GM23248 (cell line): ENCODE measurements at places on chromosomes 6 and 20. TPM values are rescaled to one million over a fixed set of nuclear protein-coding genes. Genes with fewer than 3 reads are reported as not detected.
A peak's percentile ranks its signal among the peaks of the same experiment; 100 is the strongest.

GRCh38 chr6:113281014-113281413, 576.1 kb upstream of the MARCKS start:
- peak; percentile 10 for DNase-seq

- DNase-seq = peak; percentile 70
Observed at GRCh38 chr6:140623498-140623897, 1249.0 kb upstream of the CITED2 start.

Gene ZFP64
- 18.0 and 20.8 TPM in 2 replicates for total RNA-seq

GRCh38 chr6:162562041-162562440, 165.5 kb downstream of the PRKN start:
- no peak for DNase-seq

- no peak for DNase-seq
Observed at GRCh38 chr6:70479236-70479635, 65.9 kb downstream of the FAM135A start.

GRCh38 chr6:156163311-156163710, 613.9 kb upstream of the ARID1B start:
- no peak for DNase-seq

DNA sequence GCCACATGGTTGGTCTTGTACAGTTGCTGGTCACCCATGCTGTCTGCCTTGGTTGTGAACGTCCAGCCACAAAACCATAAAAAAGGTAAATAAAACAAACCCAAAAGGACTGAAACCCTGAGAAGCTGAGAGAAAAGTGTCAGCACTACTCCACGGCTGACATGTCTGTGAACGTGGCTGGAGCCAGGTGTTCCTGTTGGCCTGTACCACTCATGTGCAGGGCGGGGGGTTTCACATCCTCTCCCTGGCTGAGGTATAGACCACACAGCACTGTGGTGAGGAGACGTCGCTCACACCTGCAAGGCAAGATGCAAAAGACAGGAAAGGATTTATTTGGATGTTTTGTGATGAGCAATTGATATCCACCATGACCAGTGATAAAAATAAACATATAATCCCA, 51.9 kb upstream of the MRPS10 start:
- DNase-seq = no peak

- no peak for DNase-seq
Observed at GRCh38 chr6:951399-952181, 258.7 kb upstream of the EXOC2 start.

DNA sequence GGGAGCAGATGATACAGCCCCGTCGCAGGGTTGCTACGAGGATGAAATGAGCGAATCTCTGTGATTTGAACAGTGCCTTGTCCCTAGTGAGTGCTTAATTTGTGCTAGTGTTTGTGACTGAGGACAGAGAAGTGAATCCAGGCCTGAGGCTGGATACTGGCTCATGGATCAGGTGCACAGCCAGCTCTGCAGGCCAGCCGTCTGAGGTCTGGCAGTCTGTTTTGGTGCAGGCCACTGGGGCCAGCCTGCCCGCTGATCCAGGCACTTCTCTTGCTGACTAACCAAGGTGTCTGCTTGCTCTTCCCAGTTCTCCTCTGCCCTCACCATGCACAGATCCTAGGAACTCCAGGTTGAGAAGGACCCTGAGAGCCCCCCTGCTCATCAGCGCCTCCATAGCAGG, 181.0 kb downstream of the LRFN2 start:
- no peak for DNase-seq

GRCh38 chr6:118704915-118705314, 53.5 kb upstream of the CEP85L start:
- DNase-seq = peak; percentile 29

Gene PRR18
- not detected in 2 replicates for total RNA-seq

GRCh38 chr6:118335325-118335816, 212.7 kb upstream of the PLN start:
- DNase-seq = no peak

GRCh38 chr20:18729231-18729825, 84.3 kb upstream of the SCP2D1 start:
- DNase-seq = no peak

- no peak for DNase-seq
Observed at GRCh38 chr20:62353289-62354030, 13.7 kb downstream of the LAMA5 start.

GRCh38 chr6:23630726-23631635, 495.0 kb upstream of the NRSN1 start:
- no peak for DNase-seq

GRCh38 chr6:80940571-80940970, 811.9 kb downstream of the TENT5A start:
- peak; percentile 36 for DNase-seq

Gene ZNF334
- total RNA-seq = 1.4 TPM in 2 replicates

Gene C6orf52
- not detected in 2 replicates for total RNA-seq

Gene TFAP2A
- total RNA-seq = 1.9 and 2.5 TPM in 2 replicates

- DNase-seq = peak; percentile 53
Observed at GRCh38 chr6:133644892-133645619, 243.9 kb upstream of the TCF21 start.

- no peak for DNase-seq
Observed at GRCh38 chr20:58267389-58268215, 39.1 kb upstream of the ANKRD60 start.

- peak; percentile 19 for DNase-seq
Observed at GRCh38 chr20:64167676-64168075, 3.4 kb downstream of the MYT1 start.

GRCh38 chr6:127902933-127903332, 2.1 kb upstream of the THEMIS start:
- DNase-seq = no peak

DNA sequence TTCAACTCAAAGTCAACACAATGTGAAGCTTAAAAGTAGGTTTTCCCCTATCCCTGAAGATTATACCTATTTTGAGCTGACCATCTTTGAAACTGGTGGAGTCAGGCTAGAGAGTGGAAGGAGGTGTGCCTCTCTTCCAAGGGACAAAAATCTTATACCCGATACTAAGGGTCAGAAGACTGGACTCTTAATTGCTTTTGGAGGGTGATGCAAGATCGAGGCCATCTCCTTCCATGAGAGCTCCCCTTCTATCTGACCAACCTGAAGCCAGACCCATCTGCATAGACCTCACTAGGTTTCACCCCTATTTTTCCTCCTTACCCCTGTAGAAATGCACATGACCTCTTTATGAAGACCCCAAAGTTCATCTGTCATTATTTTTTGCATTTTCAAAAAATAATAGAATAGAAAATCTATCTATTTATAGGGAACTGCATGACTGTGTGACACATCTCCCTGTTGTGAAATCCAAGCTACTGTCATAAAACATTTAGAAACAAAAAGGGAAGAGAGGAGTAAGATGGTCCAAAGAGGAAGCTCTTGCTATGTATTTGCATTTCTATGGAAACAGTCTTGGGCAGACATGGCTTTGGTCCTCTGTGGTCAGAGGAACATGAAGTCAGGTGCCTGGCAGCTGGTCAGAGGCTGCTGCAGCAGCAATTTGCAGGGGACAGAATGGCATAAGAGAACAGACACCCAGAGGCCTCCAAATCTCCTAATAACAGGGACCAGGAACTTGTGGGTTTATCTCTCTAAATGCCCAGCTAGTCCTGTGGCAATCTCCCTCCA, 349.2 kb downstream of the MAFB start:
- peak; percentile 25 for DNase-seq

GRCh38 chr6:20699402-20699801, 165.1 kb downstream of the CDKAL1 start:
- no peak for DNase-seq

Gene ZBP1
- not detected in 2 replicates for total RNA-seq

- peak; percentile 71 for DNase-seq
Observed at GRCh38 chr20:35561268-35561667, 19.4 kb downstream of the ERGIC3 start.

DNA sequence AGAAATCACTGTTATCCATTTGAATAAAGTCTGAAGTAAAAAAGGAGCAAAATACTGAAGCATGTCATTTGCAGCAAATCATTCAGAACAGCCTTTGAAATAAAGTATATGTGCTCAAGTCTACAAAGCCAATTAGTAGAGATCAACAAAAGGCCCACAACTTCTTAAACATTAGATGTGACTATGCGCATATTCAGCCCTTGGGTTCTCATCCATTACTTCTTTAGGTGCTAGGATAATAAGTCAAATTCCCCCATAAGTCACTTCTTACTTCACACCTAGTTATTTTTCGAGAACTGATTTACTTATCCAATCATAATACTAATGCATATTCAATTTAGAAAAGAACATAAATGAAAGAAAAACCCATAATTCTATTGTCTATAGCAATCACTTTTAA, 31.0 kb downstream of the PHIP start:
- no peak for DNase-seq

Gene SLC22A16
- not detected in 2 replicates for total RNA-seq

- DNase-seq = no peak
Observed at GRCh38 chr6:22612236-22612635, 42.9 kb downstream of the HDGFL1 start.

- no peak for DNase-seq
Observed at GRCh38 chr6:166221040-166221439, 53.4 kb upstream of the TBXT start.

GRCh38 chr20:728256-728944, 39.9 kb downstream of the SLC52A3 start:
- peak; percentile 62 for DNase-seq

DNA sequence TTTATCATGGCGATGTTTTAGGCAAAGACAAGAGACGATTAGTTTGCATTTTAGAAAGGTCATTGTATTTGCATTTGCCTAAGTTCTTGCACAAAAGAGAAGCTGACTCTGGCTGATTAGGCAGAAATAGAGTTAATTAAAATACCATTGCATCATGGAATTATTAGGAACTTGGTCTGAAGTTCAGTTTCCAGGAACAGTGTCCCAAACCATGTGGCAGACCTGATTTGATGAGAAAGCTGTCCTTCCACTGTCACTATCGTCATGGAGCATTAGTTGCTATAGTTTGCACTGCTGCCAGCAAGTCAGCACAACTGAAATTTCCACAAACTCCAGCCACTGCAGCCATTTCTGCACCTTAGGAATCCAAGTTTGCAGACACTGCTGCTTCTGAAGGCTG, 24.3 kb upstream of the MCUR1 start:
- DNase-seq = no peak

Gene AKAP7
- 8.2 and 11.5 TPM in 2 replicates for total RNA-seq

DNA sequence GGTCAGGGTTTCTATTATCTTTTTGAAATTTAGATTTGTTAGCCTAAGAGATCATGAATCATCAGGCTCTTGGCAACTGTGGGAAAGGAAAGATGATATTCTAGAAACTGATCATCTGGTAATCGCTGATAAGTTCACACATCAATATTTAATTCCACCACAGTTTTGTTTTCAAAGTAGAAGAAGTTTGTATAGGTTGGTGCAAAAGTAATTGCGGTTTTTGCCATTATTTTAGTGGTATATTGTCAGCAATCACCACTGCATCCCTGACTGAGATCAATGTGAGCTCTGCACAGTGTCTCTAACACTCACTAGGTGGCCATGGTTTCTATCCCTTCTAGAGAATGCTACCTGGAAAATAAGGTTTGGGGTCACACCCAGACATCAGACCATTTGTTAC, 17.0 kb upstream of the PXDC1 start:
- no peak for DNase-seq

DNA sequence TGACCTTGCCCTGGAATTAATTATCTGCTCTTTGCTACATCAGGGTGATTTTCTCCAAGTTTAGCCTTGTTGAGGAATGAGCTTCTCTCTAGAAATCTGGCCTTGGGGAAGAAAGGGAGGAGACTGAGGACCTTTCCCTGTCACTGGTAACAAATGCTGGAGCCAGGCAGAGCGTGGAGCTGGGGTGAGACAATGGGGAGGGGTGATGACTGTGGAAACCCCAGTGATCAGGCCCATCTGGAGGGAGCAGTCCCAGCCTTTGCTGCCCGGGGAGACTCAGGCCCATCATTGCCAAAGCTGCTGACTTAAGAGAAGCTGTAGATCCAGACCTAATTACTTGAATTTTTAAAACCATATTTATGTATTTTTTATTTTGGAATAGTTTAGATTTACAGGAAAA, 31.3 kb downstream of the BCAS4 start:
- peak; percentile 42 for DNase-seq

DNA sequence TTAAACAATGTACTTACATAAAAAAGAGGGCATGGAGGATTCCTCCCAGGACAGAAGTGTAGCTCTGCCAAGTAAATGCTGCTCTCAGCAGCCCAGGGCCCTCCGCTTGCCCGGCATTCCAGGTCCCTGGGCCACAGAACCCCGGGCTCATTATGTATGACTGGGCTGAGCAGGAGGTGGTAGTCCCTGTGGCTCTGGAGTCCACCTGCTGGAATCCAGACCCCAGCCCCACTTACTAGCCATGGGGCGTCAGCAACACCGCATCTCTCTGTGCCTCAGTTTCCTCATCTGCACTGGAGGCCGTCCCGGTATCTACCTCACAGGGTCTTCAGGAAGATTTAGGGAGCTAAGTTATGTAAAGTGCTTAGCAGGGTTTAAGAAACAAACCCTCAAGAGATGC, 55.4 kb downstream of the PSMG4 start:
- DNase-seq = no peak

Gene PLN
- total RNA-seq = not detected in 2 replicates

- no peak for DNase-seq
Observed at GRCh38 chr6:149237464-149237863, 80.0 kb upstream of the TAB2 start.

DNA sequence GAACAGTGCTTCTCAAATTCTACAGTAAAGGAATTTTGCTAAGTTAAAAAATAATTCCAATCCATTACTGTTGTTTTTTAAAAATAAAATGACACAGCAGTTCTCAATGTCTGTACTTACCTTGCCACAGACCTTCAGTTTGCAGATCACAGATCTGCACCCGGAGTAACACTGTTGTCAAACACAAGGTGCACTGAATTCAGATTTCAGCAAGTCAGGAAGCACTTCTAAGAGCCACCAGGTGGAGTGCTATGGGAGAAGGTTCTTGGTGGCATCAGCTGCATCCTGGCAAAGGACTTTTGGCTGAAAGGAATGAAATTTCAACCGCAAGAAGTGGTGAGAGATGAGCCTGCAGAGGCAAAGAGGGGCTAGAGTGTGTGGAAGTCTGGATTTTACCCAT, 17.4 kb downstream of the RSPH4A start:
- peak; percentile 13 for DNase-seq

GRCh38 chr6:149727793-149728498, 10.0 kb upstream of the LATS1 start:
- no peak for DNase-seq

Gene RIN2
- 48.0 and 48.3 TPM in 2 replicates for total RNA-seq

Gene BPIFA1
- total RNA-seq = not detected in 2 replicates

DNA sequence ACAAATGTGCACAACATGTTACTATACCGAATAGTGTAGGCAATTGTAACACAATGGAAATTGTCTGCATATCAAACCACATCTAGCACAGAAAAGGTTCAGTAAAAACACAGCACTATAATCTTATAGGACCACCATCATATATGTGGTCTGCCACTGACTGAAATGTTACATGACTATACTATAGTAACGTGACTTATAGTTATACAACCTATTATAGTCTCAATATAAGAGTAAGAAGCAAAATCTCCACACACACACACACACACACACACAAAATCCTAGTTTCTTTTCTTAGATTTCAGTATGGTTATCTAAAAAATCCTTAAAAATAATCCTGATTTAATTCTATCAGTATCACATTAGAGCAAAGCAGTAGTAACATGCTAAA, 164.6 kb downstream of the RALGAPA2 start:
- no peak for DNase-seq
